ENCODE measurements at places on chromosomes 4 and X.

DNA sequence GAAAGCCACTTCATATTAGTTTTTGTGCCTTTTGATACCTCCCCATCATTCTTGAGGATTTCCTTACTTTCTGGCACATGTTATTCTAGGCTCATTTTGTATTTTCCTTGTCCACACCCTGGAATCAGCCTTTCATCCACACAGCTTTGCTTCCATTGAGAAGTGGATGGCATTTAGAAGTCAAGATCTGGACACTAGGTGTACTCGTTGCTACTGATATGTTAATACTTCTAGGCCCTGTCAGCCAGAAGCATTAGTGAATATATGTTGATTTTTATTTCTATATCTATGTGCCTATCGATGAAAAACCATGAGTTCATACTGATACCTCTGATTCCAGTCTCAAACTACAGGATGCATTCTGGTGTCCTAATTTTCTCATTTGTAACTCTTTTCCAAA is 73.2 kb downstream of the ARHGAP24 start:
- no peak for DNase-seq

- DNase-seq, result no peak
These were observed 552.9 kb upstream of the EPHA5 start for GRCh38 chr4:66223068-66223703.

DNA sequence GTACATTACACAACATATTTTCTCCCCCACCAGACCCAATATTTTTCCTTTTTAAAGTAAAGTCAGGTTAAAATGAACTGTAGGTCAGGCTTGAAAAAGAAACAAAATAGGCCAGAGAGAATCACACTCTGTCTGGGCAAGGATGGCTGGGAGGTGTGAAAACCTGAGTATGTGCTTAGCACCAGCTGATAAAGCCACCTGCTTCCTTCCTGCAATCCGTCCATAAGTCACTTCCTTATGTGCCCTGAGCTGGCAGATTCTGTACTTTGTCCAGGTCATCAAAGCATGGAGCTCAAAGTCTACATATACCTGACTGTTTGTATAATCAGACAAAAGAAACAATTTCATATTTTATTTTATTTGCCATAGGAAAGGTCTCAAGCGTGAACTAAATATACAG is 37.7 kb downstream of the ANTXR2 start:
- peak; percentile 40 for DNase-seq

DNA sequence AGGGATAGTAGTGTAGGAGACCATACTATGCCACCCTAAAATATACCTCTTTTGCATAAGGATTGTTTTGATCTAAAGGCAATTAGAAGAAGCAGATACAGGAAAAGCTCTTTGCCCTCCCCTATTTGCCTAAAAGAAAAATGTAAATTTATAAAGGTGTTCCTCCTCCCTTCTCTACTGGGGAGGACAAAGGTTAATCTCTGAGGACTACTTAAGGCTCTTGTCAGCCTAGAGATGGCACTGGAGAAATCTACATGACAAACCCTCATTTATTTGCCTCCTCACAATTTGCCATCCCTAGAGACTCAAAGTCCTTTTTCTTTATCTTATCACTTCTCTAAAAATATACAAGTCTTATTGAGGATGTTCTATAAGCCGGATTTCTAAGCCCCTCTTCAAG is 1021.8 kb downstream of the STPG2 start:
- no peak for DNase-seq

DNA sequence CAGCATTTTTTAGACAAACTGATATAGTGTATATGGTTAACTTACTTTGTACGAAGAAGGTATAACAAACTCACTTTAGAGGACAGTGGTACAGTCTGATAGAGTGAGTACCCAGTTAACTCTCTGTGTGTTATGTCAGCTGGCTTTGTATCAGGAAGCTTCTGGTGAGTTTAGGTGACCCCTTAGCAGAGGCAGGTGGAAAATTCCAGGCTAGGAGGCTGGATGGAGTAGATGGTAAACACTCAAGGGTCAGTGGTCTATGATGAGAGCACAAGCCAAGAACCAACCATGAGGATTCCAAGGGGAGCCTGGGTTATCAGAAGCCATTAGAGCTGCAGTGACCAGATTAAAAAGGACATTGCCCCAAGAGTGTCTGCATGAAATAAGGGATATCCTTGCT is 227.3 kb upstream of the CENPE start:
- no peak for DNase-seq

GRCh38 chr4:121656269-121656641 is 40.5 kb downstream of the ANXA5 start:
- peak; percentile 30 for DNase-seq

- no peak for DNase-seq
These were observed 540.2 kb upstream of the TENM3 start for GRCh38 chr4:181702864-181703495.

DNA sequence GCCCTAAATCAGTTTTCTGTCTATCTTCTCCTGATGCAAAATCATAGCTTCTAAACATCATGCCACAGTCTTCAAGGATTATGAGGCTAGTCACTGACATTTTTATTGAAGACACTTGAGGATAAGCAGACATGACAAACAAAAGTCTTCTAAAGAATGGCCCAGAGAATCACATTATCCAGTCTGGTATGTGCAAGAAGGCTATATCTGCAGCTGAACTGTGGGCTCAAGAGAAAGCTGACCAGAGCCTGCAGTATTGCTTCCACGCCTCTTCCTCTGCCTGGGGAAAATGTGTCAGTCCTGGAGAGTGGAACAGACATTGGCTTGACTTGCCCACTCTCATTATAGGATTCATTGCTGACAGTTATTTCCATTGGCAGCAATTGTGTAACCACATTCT is 553.5 kb downstream of the SPOCK3 start:
- no peak for DNase-seq

DNA sequence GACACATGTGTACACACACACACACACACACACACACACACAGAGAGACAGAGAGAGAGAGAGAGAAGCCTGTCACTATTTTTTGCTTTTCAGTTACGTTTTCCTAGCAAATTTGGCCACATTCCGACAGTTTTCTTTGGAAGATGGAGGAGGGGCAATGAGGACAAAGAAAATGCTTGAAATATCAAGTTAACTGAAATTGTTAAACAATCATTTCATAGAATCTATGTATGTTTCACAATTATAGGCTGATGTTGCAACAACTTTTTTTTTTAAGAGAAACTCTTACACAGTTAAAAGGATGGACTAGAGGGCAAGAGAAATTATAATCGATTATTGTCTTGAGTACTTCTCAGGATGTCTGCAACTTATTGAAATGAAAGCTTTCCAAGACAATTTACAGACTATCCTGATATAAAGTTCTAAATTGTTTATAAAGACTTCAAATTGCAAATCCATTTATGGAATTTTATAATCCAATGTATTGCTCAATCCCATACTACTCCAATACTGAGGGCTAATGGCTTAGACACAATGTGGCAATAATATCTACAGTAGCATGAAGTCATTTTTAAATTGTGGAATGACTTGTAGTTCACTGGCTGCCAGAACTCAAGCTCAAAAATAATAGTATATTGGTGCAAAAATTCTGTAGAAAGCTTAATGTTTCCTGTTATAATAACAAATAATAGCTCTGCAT is 647.0 kb upstream of the PCDH7 start:
- DNase-seq, result no peak

DNA sequence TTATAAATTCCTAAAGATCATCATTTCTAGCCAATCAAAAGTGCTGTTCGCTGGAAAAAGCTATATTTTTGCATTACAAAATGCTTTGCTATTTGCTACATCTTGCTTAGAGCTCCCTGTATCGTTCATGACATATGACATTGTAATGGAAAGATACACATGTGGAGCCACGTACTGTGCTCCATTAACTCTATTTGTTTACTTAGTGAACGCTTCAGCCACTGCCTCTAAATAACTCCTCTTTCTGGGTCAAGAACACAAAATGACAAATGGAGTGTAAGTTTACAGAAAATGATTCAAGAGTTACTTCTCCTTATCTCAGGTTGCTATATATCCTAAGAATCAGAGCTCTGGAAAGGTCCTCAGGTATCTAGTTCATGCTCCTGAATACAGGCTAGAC is 329.1 kb upstream of the SMIM31 start:
- no peak for DNase-seq

GRCh38 chrX:110394651-110395050 is 36.0 kb downstream of the RTL9 start:
- no peak for DNase-seq

- DNase-seq, result no peak
These were observed 206.2 kb downstream of the TENM3 start for GRCh38 chr4:182449186-182449929.

- no peak for DNase-seq
These were observed 41.0 kb downstream of the PDK3 start for GRCh38 chrX:24506082-24506481.

Measured in CD4-positive, alpha-beta T cell treated with Interleukin-12 subunit alpha and Interleukin-12 subunit beta, for 1 hour (primary cell).